Activated CD8-positive, alpha-beta T cell treated with anti-CD3 and anti-CD28 coated beads, Interleukin-2, amount 10 ng/mL, durations not matched to agents 7 days and 5 days (primary cell): ENCODE measurements at places on chromosomes 16 and 17. TPM values are rescaled to one million over a fixed set of nuclear protein-coding genes. Genes with fewer than 3 reads are reported as not detected.

DNA sequence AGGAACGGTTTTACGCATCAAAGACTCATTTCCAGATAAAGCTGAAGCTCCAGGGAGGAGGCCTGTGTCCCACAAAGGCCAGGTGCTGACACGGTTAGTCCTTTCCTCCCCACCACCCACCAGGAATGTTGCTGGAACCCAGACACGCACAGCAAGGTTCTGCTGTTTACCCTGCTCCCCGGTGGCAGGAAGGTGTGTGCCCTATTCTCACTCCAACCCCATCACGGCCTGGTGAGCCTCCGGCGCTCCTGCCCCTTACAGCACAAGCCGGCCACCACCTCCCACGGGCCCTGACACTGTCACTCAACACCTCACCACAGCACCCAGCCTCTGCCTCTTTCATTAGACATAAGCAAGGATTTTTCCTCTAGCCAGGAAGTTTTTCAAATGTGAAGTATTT lies 47.8 kb downstream of the ANKRD11 start:
- no peak for DNase-seq
- H3K4me3 ChIP-seq, result no peak overlapping the region
- peaks cover 17% of the 10 kb centered on the region for H3K36me3 ChIP-seq
- no peaks in the 10 kb centered on the region for H3K27me3 ChIP-seq

GRCh38 chr16:261031-261691 lies 14.6 kb downstream of the RGS11 start:
- no peak for DNase-seq
- peaks cover under 1% of the 10 kb centered on the region for H3K4me1 ChIP-seq
- H3K27ac ChIP-seq, result no peak overlapping the region
- H3K36me3 ChIP-seq, result no peaks in the 10 kb centered on the region
- no peaks in the 10 kb centered on the region for H3K27me3 ChIP-seq
- no peak overlapping the region for H3K4me3 ChIP-seq

- no peaks in the 10 kb centered on the region for H3K27me3 ChIP-seq
- H3K27ac ChIP-seq, result peak overlapping the region; percentile 53
- DNase-seq, result no peak
Measured at GRCh38 chr16:15521758-15522509, 87.5 kb downstream of the BMERB1 start.

YPEL3 gene
- total RNA-seq, result 34.5 TPM

STX1B gene
- total RNA-seq, result 1.7 TPM
